GM12891 (cell line): ENCODE measurements at places on chromosomes 13 and 19.
A peak's percentile ranks its signal among the peaks of the same experiment; 100 is the strongest.

- no peak for DNase-seq
Measured at GRCh38 chr13:112342841-112343361, 33.3 kb upstream of the SPACA7 start.

GRCh38 chr13:35826626-35827254, 304.4 kb downstream of the DCLK1 start:
- no peak for DNase-seq

DNA sequence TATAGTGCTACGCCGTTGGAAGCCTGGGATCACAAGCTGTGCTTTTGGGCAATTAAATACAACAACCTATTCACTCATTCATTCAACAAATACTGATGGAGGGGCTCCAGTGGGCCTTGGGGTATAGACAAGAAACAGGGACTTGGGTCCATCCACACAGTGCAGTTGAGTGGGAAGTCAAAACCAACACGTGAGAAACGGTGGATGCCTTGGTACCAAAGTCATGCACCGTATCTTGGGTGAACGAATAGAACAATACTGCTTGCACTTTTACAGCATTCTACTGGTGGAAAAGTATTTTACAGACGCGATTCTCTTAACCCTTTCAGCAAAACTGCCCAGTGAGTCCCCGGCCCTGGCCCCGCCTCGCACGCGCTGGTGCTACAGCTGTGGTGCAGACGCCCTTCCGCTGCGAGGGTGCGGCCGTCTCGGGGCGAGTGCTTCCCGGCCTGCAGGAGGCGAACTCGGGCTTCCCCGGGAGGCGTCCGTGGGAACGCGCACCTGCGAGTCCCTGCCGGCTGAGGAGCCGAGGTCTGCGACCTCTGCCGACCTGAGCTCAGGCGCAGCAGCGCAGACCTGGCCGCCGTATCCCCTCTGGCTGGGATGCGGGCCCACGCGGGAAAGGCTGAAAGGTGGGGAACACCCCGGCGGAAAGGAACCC, 8.3 kb downstream of the TNFRSF19 start:
- peak; percentile 44 for DNase-seq

- no peak for DNase-seq
Measured at GRCh38 chr19:22603518-22604440, 30.3 kb upstream of the ZNF492 start.

DNA sequence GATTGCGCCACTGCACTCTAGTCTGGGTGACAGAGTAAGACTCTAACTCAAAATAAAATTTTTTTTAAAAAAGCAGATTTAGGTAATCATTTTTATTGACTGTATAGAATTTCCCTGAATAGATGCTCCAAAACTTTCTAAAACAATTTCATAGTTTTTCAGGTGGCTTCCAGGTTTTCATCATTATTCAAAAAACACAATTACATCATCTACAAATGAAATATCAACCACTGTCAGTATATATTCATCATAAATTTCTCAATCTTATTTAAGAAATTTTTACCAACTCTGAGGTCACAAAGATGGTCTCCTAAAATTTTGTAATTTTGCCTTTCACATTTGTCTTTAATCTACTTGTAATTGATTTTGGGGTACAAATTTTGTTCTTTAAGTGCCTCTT, 48.1 kb downstream of the ZC3H13 start:
- no peak for DNase-seq

DNA sequence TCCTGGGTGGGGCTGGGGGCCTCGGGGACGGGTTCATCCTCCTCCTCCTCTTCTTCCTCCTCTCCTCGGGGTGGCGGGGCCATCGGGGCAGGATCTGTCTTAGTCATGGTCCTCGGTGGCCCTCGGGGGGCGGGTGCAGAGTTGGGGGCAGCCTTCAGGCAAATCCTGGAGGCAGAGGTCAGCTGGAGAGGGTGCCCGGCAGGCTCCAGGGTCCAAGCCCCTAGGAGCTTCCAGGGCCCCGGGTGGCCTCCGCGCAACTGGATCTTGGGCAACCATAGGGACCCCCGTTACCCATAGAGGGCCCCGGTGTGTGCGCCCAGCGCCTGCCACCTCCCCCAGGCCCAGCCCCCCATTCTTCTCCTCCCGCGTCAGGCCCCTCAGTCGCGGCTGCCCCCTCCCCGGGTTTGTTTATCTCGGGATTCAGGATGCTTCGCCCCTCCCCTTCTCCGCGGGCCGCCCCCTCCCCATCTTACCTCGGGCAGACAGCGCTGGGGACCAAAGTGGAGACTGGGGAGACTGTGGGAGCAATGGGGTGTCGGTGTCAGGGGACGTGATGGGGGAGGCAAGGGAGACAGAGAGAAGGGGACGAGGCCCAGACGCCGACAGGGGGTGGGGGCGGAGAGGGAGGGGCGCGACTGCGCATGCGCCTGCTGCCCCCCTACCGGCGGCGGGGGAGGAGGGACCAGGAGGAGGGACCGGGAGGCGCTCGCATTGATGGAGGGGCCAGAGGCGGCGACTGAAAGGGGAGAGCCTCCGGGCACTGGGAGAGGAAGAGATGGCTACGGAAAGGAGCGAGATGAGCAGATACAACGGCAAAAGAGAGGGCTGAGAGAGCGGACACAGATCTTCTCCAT, at the start of gene CLIP3:
TSS of gene CLIP3 (minus strand) at position 623 of the 854 bp plus-strand sequence. CDS start at position 107, 516 bp downstream.
- peak; percentile 85 for DNase-seq

DNA sequence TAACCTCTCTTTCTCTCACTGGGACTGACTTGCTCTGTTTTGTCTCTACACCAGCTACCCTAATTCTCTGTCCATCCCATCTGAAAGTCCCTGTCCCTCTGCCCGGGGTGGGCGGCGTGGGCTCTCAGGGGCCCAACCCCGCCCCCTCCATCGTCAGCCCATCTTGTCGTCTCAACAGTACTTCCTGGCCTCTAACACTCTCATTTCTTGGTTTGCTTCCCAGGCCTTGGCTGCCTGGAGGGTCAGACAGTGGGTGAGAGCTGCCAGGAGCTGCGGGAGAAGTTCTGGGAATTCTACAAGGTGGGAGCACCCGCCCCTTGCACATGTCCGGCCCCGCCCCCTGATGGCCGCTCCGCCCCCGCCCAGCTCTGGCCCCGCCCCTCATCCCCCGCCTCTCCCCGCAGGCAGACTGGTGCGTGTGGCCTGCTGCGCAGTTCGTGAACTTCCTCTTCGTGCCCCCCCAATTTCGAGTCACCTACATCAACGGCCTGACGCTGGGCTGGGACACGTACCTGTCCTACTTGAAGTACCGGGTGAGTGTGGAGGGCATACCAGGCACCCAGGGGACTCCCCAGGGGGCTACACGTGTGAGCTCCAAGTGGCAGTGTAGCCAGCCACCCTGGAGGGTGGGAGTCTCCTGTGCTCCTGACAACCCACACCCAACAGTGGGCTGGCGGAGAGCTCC, 1.7 kb downstream of the MPV17L2 start:
- DNase-seq: peak; percentile 56

DNA sequence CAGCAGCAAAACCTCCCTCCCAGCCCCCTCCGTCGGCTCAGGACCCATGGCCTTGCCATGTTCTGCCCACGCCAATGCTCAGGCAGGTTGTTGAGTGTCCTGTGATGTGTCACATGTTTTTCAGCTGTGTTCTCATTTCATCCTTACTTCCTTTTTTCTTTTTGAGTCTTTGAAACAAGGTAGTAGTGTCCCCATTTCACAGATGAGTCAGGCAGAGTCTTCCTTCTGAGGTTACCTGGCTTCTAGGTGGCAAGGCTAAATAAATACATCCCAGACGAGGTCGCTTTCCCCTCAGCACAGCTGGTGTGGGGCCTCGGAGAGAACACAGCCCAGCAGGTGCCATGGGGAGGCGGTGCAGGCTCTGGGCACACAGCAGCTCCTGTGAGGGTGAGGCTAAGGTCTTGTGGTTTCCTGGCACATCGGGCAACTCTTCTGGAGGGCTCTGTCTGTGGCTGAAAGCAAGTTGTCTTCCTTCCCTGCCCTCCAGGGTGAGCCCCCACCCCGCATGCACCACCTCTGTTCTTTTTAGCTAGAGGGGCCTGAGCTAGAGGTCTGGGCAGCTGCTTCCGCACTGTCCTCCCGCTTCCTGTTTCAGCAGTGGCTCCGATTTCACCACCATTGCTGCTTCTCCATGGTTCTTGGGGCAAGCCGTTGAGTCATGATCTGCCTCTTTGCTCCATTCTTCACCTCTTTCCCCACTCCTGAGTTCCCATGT, 15.1 kb downstream of the PRAM1 start:
- DNase-seq: no peak

DNA sequence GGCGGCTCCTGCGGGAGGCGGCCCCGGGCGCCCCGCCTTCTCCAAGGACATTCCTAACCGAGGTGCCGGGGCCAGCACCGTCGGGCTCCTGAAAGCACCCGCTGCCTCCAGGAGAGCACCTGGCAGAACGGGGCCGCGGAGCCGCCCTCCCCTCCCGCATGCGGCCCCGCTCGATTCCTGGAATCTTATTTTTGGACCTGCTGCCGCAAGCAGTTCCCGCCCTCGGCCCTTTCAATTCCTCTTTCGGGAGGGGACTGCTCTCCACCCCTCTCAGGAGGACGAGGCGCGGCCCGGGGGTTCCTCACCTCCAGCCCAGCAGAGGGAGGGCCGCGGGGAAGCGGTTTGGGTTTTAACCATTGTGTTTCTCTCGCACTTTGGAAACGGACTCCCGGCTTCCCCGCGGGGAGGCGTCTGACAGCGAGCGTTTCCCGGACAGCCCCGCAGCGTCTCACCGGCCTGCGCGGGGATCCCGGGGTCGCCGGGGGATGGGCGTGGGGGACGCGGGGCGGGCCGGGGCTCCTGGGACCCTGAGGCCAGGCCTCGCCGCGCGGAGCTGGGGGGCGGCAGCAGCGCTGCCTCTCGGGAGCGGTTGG, 849 bp downstream of the GAS6 start:
- peak; percentile 72 for DNase-seq
